Hematopoietic multipotent progenitor cell treated with erythropoietin and hydrocortisone succinate and interleukin-3 and kit ligand, for 17 days (in vitro differentiated cells): ENCODE measurements at places on chromosomes 12 and 14.

DNA sequence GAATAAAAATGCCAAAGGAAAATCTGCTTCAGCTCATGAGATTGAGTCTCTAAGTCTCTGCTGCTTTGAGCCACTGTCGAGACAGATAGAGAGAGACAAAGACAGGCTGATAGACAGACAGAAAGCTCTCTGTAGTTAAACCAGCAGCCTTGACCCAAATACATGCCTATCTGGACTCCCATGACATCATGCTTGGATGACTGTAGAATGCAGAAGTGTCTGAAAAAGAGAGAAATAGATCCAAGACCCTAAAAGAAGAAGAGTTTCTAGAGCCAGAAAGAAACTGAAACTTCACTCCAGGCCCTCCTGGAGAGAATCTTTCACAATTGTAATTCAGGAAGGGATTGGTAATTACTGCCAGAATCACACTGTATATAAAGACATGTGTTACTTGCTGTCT lies 122.6 kb upstream of the PLXNC1 start:
- no peak for DNase-seq

- DNase-seq: no peak
Measured at GRCh38 chr12:96172981-96173380, 21.2 kb upstream of the ELK3 start.

- DNase-seq: no peak
Measured at GRCh38 chr14:100268591-100269207, 29.8 kb downstream of the YY1 start.

- no peak for DNase-seq
Measured at GRCh38 chr12:130299574-130299973, 38.1 kb upstream of the PIWIL1 start.

DNA sequence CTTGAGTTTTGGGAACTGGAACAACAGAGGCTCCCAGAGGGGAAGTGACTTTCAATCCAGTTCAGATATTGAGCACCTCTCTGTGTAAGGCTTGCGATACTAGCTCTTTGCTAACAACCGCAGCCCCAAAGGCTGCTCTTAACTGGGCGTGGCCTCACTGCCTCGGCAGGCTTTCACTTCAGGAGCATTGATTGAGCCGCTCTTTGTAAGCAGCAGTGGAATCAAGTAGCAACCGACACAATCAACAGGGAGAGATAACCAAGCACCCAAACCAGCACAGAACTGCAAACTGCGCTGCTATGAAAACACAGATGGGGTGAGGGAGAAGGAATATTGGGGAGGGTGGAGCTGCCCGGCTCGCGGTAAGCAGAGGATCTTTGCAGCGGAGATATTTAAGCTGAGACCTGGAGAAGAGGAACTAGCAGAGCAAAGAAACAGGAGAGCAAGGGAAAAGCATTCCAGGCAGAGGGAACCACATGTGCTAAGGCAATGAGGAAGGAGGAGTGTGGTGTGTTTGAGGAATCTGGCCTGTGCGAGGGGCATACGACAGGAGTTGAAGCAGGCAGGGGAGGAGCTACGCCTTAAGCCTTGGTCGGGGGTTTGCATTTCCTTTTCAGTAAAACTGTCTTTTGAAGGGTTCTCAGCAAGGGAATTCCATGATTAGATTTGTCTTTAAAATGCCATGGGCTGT lies 17.3 kb upstream of the YY1 start:
- peak; percentile 51 for DNase-seq
